ENCODE measurements at places on chromosomes 16 and 17.

GRCh38 chr17:73952082-73952479, 251.4 kb upstream of the RPL38 start:
- no peak for DNase-seq

- DNase-seq = peak; percentile 45
Observed at GRCh38 chr16:89383095-89384003, 107.0 kb downstream of the ANKRD11 start.

- DNase-seq = no peak
Observed at GRCh38 chr16:4976079-4976478, 17.9 kb downstream of the SEC14L5 start.

- no peak for DNase-seq
Observed at GRCh38 chr16:47073223-47074155, 70.3 kb downstream of the NETO2 start.

- DNase-seq = no peak
Observed at GRCh38 chr16:87795336-87795735, 29.6 kb upstream of the KLHDC4 start.

- DNase-seq = no peak
Observed at GRCh38 chr17:34291721-34292348, 6.3 kb downstream of the CCL11 start.
